Kidney capillary endothelial cell (primary cell): ENCODE measurements at places on chromosomes 5 and 9.

DNA sequence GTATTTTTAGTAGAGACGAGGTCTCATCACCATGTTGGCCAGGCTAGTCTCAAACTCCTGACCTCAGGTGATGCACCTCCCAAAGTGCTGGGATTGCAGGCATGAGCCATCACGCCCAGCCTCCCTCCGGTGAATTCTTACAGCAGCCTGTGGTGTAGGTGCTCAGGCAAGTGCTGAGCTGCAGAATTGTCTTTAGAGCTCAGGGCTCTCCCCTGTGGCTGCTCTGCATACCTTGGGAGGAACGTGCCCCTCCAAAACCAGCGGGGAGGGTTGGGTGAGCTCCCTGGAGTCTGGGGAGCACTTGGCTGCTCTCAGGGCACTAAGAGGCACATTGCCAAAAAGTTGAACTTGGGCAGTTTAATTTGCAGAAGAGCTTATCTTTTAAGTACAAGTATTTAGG, 29.4 kb downstream of the SECISBP2 start:
- DNase-seq = no peak

- DNase-seq = peak; percentile 24
Observed at GRCh38 chr5:58871648-58872242, 288.9 kb downstream of the RAB3C start.

- peak; percentile 60 for DNase-seq
Observed at GRCh38 chr5:133111299-133111698, 59.5 kb downstream of the HSPA4 start.

- no peak for DNase-seq
Observed at GRCh38 chr5:36359267-36359666, 57.6 kb upstream of the RANBP3L start.

GRCh38 chr9:101716629-101717028, 21.8 kb downstream of the GRIN3A start:
- no peak for DNase-seq

- DNase-seq = no peak
Observed at GRCh38 chr5:120927950-120928530, 463.9 kb downstream of the PRR16 start.

DNA sequence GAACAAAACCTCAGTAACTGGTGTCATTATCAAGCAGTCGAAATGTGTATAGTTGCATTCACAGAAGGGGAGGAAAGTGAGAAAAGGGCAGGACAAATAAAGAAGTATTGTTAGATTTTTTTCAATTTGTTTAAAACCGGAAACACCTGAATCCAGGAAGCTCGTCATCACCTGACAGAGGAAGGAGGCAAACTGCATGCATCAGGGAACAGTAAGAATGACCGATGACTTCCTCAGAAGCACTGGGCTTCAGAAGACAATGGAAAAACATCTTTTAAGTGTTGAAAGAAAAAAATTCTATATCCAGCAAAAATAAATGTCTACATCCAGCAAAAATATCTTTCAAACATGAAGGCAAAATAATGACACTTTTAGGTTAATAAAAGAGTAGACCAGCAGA, 29.5 kb downstream of the PLEKHG4B start:
- DNase-seq = no peak

- no peak for DNase-seq
Observed at GRCh38 chr5:53464722-53465121, 15.7 kb upstream of the FST start.

GRCh38 chr5:157303667-157304327, 37.9 kb downstream of the CYFIP2 start:
- no peak for DNase-seq

DNA sequence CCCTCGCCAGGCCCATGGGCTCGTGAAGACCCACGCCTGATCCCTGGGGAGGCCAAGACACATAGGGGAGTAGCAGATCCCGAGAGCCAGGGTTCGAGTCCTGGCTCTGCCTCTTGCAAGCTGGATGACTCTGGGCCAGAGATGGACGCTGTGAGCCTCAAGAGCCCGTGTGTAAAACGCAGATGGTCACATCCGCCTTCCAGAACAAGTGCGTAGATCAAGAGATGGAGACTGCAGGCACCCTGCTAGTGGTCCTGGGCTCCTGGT, 8.2 kb downstream of the ST6GALNAC4 start:
- no peak for DNase-seq

- DNase-seq = no peak
Observed at GRCh38 chr9:134331186-134332025, 5.2 kb downstream of the RXRA start.

- no peak for DNase-seq
Observed at GRCh38 chr5:95725937-95726810, 5.0 kb upstream of the RHOBTB3 start.

DNA sequence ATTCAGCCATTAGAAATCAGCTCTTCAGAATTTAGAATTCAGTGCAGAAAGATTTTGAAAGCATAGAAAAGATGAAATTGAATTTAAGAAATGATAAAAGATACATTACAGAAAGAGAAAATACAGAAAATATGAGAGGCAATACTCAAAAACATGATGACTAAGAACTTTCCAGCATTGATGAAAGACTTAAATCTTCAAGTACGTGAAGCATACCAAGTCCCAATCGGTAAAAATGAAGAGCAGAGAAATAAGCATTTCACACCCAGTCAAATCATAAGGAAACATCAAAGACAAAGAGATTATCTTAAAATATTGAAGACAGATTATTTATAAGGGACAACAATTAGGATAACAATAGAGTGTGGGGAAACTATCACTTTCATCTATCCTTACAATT, 35.1 kb downstream of the MUSK start:
- DNase-seq = no peak

- DNase-seq = no peak
Observed at GRCh38 chr9:81605170-81605670, 84.1 kb downstream of the TLE1 start.

DNA sequence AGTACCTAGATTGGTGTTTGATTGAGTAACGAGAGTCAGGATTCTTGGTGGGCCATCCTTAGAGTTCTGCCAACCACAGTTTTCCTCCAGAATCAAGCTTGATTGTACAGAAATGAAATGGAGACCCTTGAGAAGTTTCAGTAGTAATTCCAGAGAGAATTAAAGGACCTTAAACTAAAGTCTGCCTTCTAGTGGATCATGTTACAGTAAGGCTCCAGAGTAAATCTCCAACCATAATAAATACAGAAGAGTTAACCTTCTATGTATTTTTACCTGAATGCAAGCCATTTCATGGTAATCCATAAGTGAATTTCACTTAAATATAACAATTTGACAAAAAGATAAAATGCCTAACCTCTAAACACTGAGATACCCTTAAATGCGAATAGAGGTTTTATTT, 53.0 kb upstream of the CNTLN start:
- no peak for DNase-seq

DNA sequence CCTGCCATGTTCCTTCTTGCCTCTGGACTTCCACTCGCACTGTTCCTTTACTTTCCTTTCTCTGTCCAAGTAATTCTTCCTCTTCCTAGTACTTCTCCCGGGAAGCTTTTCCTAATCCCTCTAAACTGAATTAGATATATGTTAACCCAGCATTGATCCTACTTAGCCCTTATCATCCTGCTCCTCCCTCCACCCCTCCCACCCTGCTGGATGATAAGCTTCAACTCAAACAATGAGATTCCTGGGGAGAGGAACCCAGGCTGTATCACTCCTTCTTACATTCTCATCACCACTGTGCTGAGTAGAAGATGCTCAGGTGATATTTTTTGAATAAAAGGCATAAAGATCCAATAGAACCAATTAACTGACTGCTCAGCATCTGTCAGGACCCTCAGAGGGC, 45.7 kb downstream of the CDK5RAP2 start:
- DNase-seq = no peak

GRCh38 chr5:38556088-38556598, 303 bp downstream of the LIFR start:
- no peak for DNase-seq

DNA sequence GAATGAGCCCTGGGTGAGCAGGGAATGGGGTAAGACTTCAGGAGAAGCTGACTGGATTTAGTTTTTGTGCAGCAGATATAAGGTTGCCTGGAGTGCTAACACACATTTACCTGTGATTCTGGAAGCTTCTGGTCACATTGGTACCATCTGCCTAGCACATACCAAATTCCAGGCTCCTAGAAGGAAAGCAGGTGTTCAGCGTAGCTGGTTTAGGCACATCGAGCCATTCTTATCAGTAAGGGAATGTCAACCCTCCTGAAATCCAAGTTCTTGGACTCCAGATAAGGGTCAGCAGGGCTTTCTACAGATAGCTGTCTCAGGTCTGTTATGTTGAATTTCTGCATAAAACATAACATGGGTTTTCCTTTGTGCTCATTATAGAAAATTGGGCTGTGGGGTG, 10.3 kb downstream of the TCERG1 start:
- DNase-seq = no peak

- no peak for DNase-seq
Observed at GRCh38 chr5:124795829-124796228, 49.4 kb upstream of the ZNF608 start.

- no peak for DNase-seq
Observed at GRCh38 chr5:148378670-148379069, 5.1 kb upstream of the FBXO38 start.

DNA sequence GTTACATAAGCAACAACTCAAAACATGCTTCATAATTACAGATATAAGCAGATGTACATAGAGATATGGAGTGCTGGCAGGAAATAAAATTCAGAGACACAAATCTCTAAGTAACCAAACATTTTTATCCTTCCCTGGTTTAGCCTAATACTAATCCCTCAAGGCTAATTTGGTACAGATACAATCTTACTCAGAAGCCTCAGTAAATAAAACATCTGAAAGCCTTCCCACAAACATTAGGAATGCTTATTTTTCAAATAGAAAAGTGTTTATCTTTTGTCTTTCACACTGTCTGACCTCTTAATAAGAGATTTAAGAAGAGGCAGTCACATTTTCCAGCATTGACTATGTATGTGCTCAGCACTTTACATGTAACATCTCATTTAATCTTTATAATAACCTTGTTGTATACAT, 399.4 kb downstream of the ARRDC3 start:
- no peak for DNase-seq

DNA sequence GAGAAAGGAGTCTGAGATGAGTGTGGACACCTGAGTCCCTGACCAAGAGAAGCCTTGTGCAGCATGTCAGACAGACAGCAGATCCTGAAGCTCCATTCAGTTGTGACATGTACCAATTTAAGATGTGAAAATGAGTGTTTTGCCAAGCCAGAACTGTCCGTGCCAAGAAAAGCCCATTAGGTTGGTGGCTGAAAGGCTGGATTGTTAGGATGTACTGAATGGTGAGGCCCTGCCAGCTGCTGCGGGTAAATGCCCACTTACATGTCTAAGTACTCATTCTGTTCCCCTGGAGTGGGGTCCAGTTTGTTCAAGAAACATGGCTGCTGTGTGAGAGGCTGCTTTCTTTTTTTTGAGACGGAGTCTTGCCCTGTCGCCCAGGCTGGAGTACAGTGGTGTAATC, 14.6 kb downstream of the DAPK1 start:
- DNase-seq = no peak

- DNase-seq = no peak
Observed at GRCh38 chr5:7615566-7616061, 219.7 kb downstream of the ADCY2 start.

- no peak for DNase-seq
Observed at GRCh38 chr5:28779161-28779754, 1740.9 kb upstream of the CDH9 start.

GRCh38 chr5:71782393-71782770, 63.3 kb downstream of the CARTPT start:
- no peak for DNase-seq

GRCh38 chr5:56986626-56986947, 34.7 kb upstream of the MIER3 start:
- no peak for DNase-seq

DNA sequence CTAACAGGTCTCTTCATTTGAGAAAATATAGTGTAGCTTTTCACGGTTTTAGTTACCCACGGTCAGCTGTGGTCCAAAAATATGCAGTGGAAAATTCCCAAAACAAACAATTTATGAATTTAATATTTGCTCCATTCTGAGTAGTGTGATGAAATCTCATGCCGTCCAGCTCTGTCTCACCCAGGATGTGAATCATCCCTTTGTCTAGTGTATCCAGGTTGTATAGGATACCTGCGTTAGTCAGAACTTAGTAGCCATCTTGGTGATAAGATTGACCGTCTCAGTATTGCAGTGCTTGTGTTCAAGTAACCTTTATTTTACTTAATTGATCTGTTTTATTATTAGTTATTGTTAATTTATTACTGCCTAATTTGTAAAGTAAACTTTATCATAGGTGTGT, 41.1 kb downstream of the NDUFS4 start:
- DNase-seq = no peak

DNA sequence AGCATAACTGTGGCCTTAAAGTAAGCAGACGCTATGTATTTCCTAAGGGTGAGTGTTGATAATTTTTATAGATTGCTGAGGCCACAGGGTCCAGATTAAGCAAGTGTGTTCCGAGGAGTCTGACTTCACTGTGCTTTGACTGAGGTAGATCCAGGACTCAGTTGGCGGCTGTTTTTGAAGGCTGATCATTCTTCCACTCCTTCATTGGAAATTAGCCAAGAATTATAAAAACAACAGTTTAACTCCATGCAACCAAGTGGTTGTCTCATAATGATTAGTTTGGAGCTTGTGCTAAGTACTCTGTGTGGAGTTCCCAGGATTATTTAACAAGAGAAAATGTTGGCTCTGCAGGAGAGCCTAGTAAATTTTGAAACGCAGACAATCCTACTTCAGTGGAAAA, 19.1 kb downstream of the IQGAP2 start:
- DNase-seq = no peak

GRCh38 chr5:42875785-42876374, 64.2 kb upstream of the SELENOP start:
- DNase-seq = peak; percentile 39

DNA sequence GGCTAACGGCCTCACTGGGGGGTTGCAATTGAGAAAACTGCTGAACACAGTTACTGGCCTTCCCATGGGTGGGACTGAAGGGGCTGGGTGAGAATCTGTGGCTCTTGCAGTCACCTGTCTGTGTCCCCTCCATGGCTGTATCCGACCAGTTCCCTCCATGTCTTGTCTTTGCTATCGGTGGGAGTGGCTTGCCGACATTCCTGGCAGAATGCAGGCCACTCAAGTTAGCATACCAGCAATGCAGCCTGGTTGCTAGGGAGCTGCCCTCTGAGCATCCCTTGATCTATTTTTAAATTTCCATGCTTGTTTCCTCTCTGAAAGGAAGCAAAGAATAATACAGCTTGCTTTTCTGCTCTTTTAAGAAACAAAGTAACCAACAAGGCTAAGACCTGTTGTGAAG, 1509.7 kb upstream of the WWC1 start:
- DNase-seq = peak; percentile 30

DNA sequence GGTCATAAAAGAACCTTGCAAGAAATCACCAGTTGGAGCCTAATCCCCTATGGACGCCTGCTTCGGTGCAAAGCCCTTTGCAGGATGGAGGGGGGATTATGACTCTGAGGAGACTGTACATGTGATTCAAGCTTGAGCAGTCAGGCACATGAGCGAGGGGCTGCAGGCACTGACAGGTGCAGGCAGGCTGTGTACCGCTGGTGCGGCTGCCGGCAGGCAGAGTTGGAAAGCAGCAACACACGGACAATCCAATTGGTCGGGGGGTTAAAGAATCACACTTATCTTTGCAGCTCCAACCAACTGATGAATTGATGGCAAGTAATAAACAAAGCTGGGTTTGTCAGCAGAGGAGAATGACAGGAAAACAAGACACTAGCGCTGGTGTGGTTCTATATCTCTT, 5.7 kb downstream of the WHRN start:
- no peak for DNase-seq

GRCh38 chr5:167346461-167346860, 945.0 kb upstream of the WWC1 start:
- DNase-seq = no peak

GRCh38 chr5:40733879-40734563, 21.7 kb downstream of the TTC33 start:
- DNase-seq = no peak
